ENCODE measurements at places on chromosomes 5 and 9. TPM values are rescaled to one million over a fixed set of nuclear protein-coding genes. Genes with fewer than 3 reads are reported as not detected.
A peak's percentile ranks its signal among the peaks of the same experiment; 100 is the strongest.

The SMIM32 gene
- not detected for polyA plus RNA-seq

The MAN1B1 gene
- 50.2 TPM for polyA plus RNA-seq

The FOXD4L3 gene
- polyA plus RNA-seq: not detected

The SLC23A1 gene
- 0.10 TPM for polyA plus RNA-seq

The COL23A1 gene
- not detected for polyA plus RNA-seq

The PCDHB2 gene
- 0.86 TPM for polyA plus RNA-seq

The CBY3 gene
- not detected for polyA plus RNA-seq

GRCh38 chr5:122264610-122265009 lies 47.4 kb upstream of the SNCAIP start:
- no peak for DNase-seq

GRCh38 chr5:35832762-35833161 lies 23.9 kb upstream of the IL7R start:
- no peak for DNase-seq

GRCh38 chr5:136018814-136019783 lies 9.7 kb upstream of the TGFBI start:
- peak; percentile 97 for DNase-seq

DNA sequence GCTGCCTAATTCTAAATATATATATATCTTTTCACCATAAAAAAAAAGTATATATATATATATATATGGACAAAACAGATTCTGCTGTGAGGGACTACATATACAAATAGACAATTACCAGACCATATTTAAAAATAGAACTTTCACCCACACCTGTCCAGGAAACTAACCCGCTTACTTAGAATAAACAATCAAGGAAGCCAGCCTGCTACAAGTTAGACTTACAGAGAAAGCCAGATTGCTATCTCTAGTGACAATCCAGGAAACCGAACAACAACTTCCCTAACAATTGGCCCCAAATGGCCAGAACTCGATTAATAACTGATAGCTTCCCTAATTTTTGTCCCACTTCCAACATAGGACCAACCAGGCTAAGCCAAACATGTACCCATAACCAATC lies 5.9 kb downstream of the GLDC start:
- no peak for DNase-seq

GRCh38 chr5:135353952-135354721 lies 44.9 kb downstream of the MACROH2A1 start:
- peak; percentile 84 for DNase-seq

Measured in AG04450 (cell line).